Dorsolateral prefrontal cortex (tissue), 122 donors: ENCODE measurements at places on chromosomes 13 and 19. TPM values are rescaled to one million over a fixed set of nuclear protein-coding genes. Genes with fewer than 3 reads are reported as not detected.

ZBTB32 gene
- total RNA-seq = not detected

MBOAT7 gene
- total RNA-seq = 173 TPM

KANK3 gene
- total RNA-seq = 8.6 TPM

ZNF728 gene
- total RNA-seq = 2.9 TPM

CEACAM16 gene
- not detected for total RNA-seq

ZNF534 gene
- total RNA-seq = 3.8 TPM

CABP5 gene
- not detected for total RNA-seq

TGFBR3L gene
- 28.8 TPM for total RNA-seq

ZNF564 gene
- total RNA-seq = 12.7 TPM

PSG6 gene
- total RNA-seq = not detected

FCAR gene
- 0.60 TPM for total RNA-seq

WASF3 gene
- total RNA-seq = 117 TPM

KLC3 gene
- total RNA-seq = 0.96 TPM

NAPSA gene
- 2.7 TPM for total RNA-seq

TEKTIP1 gene
- total RNA-seq = 6.8 TPM

PSG1 gene
- not detected for total RNA-seq

FREM2 gene
- 4.6 TPM for total RNA-seq

CPB2 gene
- total RNA-seq = not detected

NKG7 gene
- total RNA-seq = not detected

CCDC169 gene
- total RNA-seq = 4.3 TPM

PGLYRP1 gene
- total RNA-seq = not detected

MIR17HG gene
- total RNA-seq = 0.58 TPM

PRKD2 gene
- 23.5 TPM for total RNA-seq

AP1M2 gene
- not detected for total RNA-seq

PLEKHJ1 gene
- total RNA-seq = 46.5 TPM

ZSCAN5B gene
- total RNA-seq = not detected

FLT1 gene
- total RNA-seq = 40.1 TPM

FXYD1 gene
- 92.8 TPM for total RNA-seq

ANGPTL8 gene
- total RNA-seq = 2.5 TPM

SOX1 gene
- 3.7 TPM for total RNA-seq

GFY gene
- total RNA-seq = not detected

LRRC63 gene
- 2.2 TPM for total RNA-seq

PODNL1 gene
- 1.2 TPM for total RNA-seq
